ENCODE measurements at places on chromosomes 7 and 10.

- no peak for DNase-seq
Observed at GRCh38 chr10:49138361-49138891, 4.6 kb upstream of the FAM170B start.

- DNase-seq, result no peak
Observed at GRCh38 chr7:3238525-3239210, 62.4 kb upstream of the SDK1 start.

- no peak for DNase-seq
Observed at GRCh38 chr7:69502358-69502757, 95.9 kb upstream of the AUTS2 start.

DNA sequence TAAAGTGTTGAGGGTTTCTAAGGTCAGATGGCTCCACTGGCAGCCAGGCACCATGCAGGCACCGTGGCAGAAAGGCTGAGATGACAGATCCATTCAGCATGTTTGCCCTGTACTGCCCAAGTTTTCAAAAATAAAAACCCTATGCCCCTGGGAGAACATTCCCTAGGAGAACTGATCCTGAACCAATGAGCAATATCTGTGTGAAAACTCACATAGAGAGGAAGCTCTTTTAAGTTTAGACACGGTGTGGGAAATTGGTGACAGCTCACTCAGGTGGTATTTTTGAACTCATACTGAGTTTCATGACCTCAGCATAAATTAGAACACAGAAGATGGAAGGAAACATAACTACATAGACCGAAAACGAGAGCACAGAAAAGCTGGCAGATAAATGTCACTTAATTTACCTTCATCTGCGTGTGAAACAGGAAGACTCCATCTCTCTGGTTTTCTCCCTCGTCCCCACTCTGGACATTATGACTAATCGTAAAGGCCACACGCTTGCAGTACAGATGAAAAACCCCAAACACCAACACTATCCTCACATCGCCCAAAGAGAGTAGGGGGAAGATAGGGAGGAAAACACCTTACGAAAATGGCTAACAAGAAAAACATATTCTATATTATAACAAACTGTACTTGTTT lies 127.8 kb downstream of the ICA1 start:
- DNase-seq, result no peak

GRCh38 chr10:105291571-105291970 lies 650.5 kb downstream of the SORCS3 start:
- DNase-seq, result no peak

GRCh38 chr10:28503114-28503513 lies 29.8 kb upstream of the WAC start:
- DNase-seq, result peak; percentile 17

GRCh38 chr10:129771576-129771975 lies 192.5 kb downstream of the EBF3 start:
- no peak for DNase-seq

DNA sequence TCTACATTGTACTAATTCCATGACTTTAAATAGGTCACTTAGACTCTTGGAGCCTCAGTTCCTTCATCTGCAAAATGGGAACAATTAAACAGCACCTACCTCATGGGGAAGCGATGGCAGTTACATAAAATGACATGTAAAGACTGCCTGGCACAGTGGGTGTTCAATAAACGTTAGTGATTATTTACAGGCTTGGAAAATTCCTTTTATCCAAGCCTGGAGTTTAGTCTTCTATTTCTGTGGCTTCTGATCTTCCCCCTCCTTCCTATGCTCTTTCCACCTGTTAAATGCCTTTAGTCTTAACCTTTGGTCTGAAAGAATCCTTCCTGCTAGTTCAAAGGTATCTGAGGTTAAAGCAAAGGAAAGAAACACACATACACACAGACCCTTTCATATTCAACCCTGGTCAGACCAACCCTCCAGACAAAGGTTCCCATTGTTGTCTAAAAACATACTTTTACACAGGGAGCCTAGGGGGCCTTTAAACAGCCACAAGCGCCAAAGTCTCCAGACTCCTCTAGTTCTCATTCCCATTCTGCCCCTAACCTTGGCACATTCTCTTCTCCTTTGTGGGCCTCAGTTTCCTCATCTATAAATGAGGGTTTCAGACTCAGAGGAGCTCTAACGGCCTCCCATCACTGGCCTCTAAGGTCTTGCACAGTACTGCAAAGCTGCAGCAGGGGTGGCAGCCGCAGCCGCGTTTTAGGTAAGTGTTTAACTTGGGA lies 21.4 kb downstream of the SORBS1 start:
- no peak for DNase-seq

- DNase-seq, result no peak
Observed at GRCh38 chr10:27561334-27561733, 57.2 kb downstream of the RAB18 start.

- no peak for DNase-seq
Observed at GRCh38 chr7:157944051-157944450, 607.2 kb downstream of the DNAJB6 start.

DNA sequence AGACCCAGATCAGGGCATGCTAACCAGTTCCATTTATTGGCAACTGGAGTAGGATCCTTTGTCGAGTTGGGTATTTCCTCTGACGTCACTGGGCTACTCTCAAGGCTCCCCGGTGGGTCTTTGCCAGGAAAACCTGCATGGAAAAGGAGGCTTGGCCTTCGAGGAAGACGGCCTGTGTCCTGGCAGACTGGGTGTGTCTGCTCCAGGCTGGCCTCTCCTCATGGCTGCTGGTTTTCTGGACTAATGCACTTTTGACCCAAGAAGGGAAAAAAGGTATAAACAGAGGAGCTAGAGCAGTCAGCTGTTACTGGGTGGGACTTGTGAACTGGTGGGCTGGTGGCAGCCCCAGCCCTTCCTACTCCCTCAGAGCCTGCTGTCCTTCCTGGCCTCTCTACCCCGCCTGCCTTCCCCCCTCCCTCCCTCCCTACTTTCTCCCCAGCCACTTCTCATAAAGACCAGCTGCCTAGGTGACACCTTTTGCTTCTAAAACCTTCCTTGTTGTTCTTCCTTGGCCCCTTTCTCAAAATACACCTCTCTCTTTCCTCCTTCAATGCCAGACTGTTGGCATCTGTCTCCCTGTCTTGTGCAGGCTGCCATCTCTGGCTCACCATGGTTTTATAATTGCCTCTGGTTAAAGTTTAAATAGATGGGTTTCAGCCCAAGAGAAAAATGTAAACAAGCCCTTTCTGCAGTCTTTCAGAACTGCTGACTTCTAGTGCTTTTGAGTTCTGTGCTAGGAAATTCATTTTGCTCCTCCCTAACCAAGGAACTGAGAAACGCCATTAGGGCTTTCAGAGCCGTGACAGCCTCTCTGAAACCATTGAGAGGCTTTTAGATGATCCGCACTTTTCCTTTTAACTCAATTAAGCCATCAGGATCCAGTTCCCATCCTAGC lies 101.8 kb upstream of the MKLN1 start:
- no peak for DNase-seq

DNA sequence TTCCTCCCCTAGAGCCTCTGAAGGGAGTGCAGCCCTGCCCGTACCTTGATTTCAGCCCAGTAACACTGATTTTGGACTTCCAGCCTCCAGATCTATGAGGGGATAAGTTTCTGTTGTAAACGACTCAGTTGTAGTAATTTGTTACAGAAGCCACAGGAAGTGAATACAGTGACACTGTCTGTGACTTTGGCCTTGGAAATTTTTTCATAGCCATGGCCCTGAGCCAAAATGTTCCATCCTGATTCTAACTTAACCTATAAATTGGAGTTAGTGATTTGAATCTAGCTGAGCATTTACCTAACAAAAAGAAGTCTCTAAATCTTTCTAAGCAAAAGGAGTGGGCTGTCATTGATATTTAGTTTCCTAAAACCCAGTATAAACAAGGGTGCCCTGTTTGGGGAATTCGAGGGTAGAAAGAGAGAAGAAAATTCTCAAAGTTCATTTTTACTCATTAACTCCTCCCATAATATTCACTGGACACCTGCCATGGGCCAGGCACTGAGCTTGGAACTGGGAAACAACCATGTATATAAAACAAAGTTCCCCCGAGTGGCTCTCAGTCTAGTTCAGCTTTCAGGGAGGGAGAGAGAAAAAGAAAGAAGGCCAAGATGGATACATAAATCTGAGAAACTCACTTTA lies 162.3 kb downstream of the SKIDA1 start:
- no peak for DNase-seq

- DNase-seq, result no peak
Observed at GRCh38 chr10:77592946-77593636, 44.5 kb downstream of the KCNMA1 start.

DNA sequence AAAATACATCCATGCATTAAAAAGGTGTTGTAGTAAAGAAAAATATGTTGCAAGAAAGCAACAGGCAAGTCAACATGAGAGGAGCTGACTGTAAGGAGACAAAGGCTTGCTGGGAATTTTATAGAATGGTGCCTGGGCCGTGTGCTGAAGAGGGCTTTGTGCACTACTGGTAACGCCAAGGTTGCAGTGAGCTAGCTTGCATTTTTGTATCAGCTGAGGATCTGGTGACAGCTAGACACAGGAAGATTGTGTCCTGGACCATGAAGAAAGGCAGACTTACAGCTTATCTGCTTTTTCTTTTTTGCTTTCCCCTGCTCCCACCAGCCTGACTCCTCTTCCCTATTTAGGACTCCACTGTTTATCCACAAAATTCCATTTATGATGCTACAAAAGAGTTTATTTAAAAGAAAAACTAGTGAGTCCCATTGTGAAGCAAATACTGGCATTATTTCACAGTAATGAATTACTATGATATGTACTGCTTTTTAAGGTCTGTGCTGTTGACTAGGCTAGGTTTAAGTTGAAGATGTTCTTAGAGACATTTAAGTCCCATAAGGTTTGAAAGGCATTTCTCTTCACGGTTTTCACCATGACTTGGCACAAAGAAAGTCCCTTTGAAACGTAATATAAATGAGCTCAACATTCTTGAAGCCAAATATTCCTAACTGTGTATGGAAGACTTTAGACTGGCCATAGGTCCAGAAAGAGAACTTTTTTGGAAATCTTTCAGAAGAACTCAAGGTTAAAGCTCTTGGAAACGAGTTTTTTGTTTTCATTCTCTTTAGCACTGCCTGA lies 88.6 kb downstream of the SEC23IP start:
- DNase-seq, result no peak

DNA sequence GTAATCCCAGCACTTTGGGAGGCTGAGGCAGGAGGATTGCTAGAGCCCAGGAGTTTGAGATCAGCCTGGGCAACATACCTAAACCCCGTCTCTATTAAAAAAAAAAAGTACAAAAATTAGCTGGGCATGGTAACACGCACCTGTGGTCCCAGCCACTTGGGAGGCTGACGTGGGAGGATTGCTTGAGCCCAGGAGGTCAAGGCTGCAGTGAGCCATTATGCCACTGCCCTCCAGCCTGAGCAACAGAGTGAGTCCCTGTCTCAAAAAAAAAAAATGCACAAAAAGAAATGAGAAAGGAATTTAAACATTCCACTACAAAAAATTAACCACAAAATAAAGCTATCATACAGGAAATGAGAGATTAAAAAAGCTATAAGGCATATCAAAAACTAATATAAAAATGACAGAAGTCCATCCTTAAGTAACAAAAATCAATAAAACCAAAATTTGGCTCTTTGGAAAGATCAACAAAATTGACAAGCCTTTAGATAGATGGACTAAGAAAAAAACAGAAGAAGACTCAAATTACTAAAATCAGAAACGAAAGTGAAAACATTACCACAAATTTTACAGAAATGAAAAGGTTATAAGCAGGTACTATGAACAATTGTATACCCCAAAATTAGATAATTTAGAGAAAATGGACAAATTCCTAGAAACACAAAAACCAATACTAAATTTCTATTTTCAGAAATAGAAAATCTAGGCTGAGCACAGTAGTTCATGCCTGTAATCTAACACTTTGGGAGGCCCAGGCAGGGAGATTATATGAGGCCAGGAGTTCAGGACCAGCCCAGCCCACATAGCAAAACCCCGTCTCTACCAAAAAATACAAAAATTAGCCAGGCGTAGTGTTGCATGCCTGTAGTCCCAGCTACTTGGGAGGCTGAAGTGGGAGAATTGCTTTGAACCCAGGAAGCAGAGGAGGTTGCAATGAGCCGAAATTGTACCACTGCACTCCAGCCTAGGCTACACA lies 42.4 kb upstream of the NANOS1 start:
- no peak for DNase-seq

DNA sequence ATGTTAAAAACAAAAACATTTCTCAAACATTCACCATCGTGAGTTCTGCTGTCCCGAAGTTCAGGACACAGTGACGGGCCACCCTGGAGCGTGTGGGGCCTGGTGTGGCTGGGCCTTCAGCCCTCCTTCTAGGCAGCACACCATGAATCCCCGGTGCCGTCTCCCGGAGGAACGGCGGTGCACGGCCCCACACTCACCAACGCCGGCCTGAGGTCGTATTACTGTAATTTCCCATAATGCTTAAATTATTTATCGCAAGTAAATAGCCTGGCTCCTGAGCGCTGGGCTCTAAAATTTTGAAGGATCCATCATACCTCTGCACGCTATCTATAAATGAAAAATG lies 1.4 kb downstream of the STK32C start:
- no peak for DNase-seq

GRCh38 chr10:75099952-75100763 lies 11.3 kb upstream of the SAMD8 start:
- DNase-seq, result no peak

GRCh38 chr7:155348806-155349205 lies 51.1 kb downstream of the INSIG1 start:
- no peak for DNase-seq

DNA sequence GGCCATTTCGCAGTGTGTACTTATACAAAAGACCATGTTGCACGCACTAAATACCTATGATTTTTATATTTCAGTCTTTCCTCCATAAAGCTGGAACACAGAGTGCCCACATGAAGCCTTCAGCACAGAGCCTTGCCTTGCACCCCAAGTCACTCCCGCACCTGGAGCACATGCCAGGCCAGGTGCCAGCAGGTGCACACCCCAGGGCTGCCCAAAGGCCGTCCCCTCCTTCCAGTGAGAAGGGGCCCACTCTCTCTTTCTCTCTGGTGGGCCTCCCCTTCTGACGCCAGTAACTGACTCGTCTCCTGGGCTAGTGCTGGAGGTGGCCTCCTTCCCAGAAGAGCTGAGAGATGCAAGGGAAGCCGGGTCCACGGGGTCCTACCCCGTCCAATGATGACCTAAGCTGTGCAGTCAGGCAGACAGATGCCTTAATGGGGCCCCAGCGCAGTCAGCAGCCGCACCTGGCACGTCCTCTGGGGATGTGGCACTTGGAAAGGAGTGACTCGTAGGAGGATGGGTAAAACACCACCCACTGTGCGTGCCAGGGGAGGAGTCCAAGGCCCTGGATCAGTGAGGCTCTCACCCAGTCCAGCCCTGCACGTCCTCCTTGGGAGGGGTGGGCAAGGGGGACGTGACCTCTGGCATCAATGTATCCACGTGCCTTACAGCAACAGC lies 17.7 kb upstream of the SHH start:
- DNase-seq, result no peak

Data from NCI-H446 treated with DMSO at 0.1 percent for 48 hours (cell line).